ENCODE measurements at places on chromosomes 4 and X. TPM values are rescaled to one million over a fixed set of nuclear protein-coding genes. Genes with fewer than 3 reads are reported as not detected.
A peak's percentile ranks its signal among the peaks of the same experiment; 100 is the strongest.

DNA sequence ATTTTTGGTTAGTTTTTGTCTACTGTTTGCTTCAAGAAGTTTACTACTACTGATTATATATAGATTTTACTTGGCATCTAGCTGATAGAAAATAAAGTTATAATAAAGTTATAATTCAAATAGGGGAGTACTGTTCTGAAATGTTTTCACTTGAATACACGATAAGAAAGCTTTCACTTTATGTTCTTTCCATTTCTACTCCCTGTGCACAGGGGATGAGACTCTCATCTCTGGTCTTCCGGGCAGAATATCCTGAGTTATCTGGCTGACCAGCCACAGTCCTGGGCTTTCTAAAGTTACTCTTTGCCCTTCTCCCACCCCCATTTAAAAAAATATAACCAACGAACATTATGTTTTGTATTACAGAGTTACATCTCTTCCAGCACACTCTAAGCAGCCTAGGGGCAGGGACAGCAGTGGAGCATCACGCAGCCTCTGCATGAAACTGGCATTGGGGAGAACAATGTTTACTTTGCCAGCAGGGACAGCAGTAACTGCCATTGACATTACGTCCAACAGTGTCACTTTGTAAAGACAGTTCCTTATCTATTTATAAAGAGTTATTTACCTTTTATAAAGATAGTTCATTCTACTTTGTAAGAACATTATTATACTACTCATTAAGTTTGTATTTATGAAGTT, 64.3 kb downstream of the METTL14 start:
- H3K4me3 ChIP-seq, result no peak overlapping the region
- peaks cover 51% of the 10 kb centered on the region for H3K36me3 ChIP-seq
- H3K27me3 ChIP-seq, result no peaks in the 10 kb centered on the region
- H3K27ac ChIP-seq, result no peak overlapping the region
- H3K4me1 ChIP-seq, result peaks cover 7% of the 10 kb centered on the region

The HSFX4 gene
- total RNA-seq, result not detected

- no peak overlapping the region for H3K4me3 ChIP-seq
- H3K27me3 ChIP-seq, result no peaks in the 10 kb centered on the region
- no peaks in the 10 kb centered on the region for H3K4me1 ChIP-seq
- no peaks in the 10 kb centered on the region for H3K36me3 ChIP-seq
Observed at GRCh38 chr4:171441300-171441941, 371.8 kb upstream of the GALNTL6 start.

DNA sequence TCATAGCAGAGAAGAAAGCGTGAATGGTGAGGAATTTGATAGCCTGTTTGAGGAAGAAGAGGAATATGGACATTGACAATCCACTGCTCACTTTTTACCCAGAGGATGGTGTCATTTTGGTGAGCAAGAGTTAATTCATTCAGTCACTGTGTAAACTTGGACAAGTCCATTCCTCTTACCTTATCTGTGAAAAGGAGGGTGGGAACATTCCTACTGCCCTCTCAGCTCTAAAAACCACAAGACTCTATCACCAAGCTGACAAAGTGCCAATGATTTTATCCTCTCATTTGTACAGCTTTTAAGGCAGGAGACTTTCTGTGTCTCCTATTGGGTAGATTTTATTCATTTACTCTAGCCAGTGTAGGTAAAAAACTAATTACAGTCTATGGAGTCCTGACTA, 103.8 kb downstream of the LUZP4 start:
- H3K4me3 ChIP-seq, result no peak overlapping the region
- H3K36me3 ChIP-seq, result no peaks in the 10 kb centered on the region
- peak overlapping the region; percentile 41 for H3K27ac ChIP-seq
- no peaks in the 10 kb centered on the region for H3K27me3 ChIP-seq

GRCh38 chr4:139791681-139792080, 126.1 kb downstream of the MGST2 start:
- H3K27ac ChIP-seq, result no peak overlapping the region
- no peak overlapping the region for H3K4me3 ChIP-seq
- H3K36me3 ChIP-seq, result no peaks in the 10 kb centered on the region
- H3K27me3 ChIP-seq, result no peaks in the 10 kb centered on the region
- H3K4me1 ChIP-seq, result peaks cover 10% of the 10 kb centered on the region

GRCh38 chr4:109729718-109730618, at the start of gene PLA2G12A:
TSS of gene PLA2G12A (minus strand) at chr4:109730070. CDS start at chr4:109729809, 261 bp downstream.
- peak within 1 kb of the TSS; percentile 80 for H3K27ac ChIP-seq
- H3K4me1 ChIP-seq, result peaks cover 15% of the 10 kb centered on the region
- no peaks in the 10 kb centered on the region for H3K36me3 ChIP-seq
- H3K27me3 ChIP-seq, result no peaks in the 10 kb centered on the region
- peak; percentile 93 for DNase-seq
- peak within 1 kb of the TSS; percentile 76 for H3K4me3 ChIP-seq

- peak; percentile 53 for DNase-seq
- H3K36me3 ChIP-seq, result no peaks in the 10 kb centered on the region
- no peak overlapping the region for H3K4me3 ChIP-seq
- no peaks in the 10 kb centered on the region for H3K27me3 ChIP-seq
- H3K4me1 ChIP-seq, result peaks cover 15% of the 10 kb centered on the region
- H3K27ac ChIP-seq, result peak overlapping the region; percentile 64
Observed at GRCh38 chr4:15774020-15774420, 4.1 kb upstream of the CD38 start.

- no peaks in the 10 kb centered on the region for H3K27me3 ChIP-seq
- H3K36me3 ChIP-seq, result no peaks in the 10 kb centered on the region
- H3K4me3 ChIP-seq, result no peak overlapping the region
- peaks cover 6% of the 10 kb centered on the region for H3K4me1 ChIP-seq
Observed at GRCh38 chr4:85953651-85954018, 406.2 kb downstream of the MAPK10 start.

- no peak overlapping the region for H3K4me3 ChIP-seq
- no peaks in the 10 kb centered on the region for H3K27me3 ChIP-seq
- H3K27ac ChIP-seq, result no peak overlapping the region
- H3K36me3 ChIP-seq, result no peaks in the 10 kb centered on the region
Observed at GRCh38 chr4:181897935-181898334, 345.3 kb upstream of the TENM3 start.

DNA sequence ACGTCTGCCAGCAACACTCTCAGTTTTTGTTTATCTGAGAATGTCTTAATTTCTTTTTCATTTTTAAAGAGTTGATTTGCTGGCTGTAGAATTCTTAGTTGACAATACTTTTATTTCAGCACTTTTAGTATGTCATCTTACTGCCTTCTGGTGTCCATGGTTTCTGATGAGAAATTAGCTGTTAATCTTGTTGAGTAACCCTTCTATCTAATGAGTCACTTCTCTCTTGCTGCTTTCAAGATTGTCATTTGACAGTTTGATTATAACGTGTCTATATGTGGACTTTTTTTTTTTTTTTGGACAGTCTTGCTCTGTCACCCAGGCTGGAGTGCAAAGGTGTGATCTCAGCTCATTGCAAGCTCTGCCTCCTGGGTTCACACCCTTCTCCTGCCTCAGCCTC, 24.0 kb upstream of the TMEM255A start:
- H3K27ac ChIP-seq, result no peak overlapping the region
- no peaks in the 10 kb centered on the region for H3K36me3 ChIP-seq
- H3K27me3 ChIP-seq, result no peaks in the 10 kb centered on the region

GRCh38 chr4:151679231-151679630, 81.6 kb downstream of the GATB start:
- H3K27me3 ChIP-seq, result no peaks in the 10 kb centered on the region
- no peak overlapping the region for H3K27ac ChIP-seq
- H3K4me3 ChIP-seq, result no peak overlapping the region
- no peaks in the 10 kb centered on the region for H3K4me1 ChIP-seq
- DNase-seq, result no peak
- H3K36me3 ChIP-seq, result no peaks in the 10 kb centered on the region

DNA sequence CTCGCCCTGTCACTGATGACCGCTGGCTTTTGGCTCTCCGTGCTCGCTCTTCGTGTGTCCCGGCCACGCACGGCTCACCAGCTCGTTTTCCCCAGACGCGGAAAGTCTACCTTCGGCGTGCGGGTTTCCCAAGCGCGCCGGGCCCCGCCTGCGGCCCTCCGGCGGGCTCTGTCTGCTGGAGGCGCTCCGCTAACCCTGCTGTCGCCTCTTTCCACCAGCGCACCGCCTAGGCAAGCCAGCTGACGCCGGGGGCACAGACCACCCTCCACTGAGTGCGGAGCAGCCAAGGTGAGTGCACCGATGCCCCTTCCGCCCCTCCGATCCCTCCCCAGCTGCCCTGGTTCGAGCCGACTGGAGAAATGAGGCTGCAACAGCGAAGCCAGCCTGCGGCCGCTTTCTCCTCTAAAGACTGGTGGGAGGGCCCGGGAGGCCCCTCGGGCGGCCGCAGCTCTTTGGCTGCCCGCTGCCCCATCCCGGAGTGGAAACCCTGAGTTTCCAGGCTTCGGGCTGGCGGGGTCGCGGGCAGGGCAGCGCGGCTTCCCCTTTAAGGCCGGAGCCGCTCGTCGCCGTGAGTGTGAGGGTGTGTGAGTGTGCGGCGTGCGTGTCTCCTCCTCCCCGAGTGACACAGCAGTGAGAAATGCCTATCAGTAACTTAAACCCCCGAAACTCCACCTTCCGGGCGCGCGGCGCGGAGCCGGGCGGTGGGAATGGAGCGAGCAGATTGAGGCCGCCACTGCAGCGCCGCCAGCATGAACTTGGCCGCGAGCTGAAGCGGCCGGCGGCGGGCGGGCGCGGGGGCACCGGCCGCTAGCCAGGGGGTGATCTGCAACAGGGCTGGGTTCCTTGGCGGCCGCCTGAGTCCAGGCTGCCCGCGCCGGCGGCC, at the start of gene MAMLD1:
Gene MAMLD1 (plus strand): TSS at position 719 of the 883 bp plus-strand sequence. CDS start 82,200 bp downstream, outside the sequence.
- H3K4me3 ChIP-seq, result peak within 1 kb of the TSS; percentile 63
- peak; percentile 76 for DNase-seq
- peak within 1 kb of the TSS; percentile 68 for H3K27ac ChIP-seq
- H3K27me3 ChIP-seq, result peaks cover 5% of the 10 kb centered on the region
- H3K36me3 ChIP-seq, result no peaks in the 10 kb centered on the region

DNA sequence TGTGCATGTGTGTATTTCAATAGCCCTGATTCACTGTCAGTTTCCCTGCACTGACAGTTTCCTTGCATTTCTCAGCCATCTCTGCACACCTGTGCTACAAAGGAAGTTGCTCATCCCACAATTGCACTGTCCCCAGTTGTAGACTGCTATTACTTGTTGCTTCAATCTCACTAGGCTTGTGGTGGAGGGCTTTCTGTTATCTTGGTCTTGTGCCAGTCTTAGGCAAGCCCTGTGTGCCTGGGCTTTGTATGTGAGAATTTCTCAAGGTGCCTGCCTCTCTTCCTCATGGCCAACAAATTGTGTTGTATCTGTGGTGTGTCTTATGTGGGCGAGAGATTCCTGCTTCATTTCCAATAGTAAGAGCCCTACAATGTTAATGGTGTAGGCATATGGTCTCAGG, 467.4 kb downstream of the GRIA2 start:
- H3K27me3 ChIP-seq, result no peaks in the 10 kb centered on the region
- no peaks in the 10 kb centered on the region for H3K36me3 ChIP-seq
- no peak overlapping the region for H3K4me3 ChIP-seq
- no peak overlapping the region for H3K27ac ChIP-seq
- DNase-seq, result no peak

GRCh38 chr4:48175328-48175727, 41.3 kb upstream of the TXK start:
- peaks cover 5% of the 10 kb centered on the region for H3K4me1 ChIP-seq
- peaks cover 8% of the 10 kb centered on the region for H3K36me3 ChIP-seq
- no peak for DNase-seq
- H3K27ac ChIP-seq, result no peak overlapping the region
- H3K4me3 ChIP-seq, result no peak overlapping the region

DNA sequence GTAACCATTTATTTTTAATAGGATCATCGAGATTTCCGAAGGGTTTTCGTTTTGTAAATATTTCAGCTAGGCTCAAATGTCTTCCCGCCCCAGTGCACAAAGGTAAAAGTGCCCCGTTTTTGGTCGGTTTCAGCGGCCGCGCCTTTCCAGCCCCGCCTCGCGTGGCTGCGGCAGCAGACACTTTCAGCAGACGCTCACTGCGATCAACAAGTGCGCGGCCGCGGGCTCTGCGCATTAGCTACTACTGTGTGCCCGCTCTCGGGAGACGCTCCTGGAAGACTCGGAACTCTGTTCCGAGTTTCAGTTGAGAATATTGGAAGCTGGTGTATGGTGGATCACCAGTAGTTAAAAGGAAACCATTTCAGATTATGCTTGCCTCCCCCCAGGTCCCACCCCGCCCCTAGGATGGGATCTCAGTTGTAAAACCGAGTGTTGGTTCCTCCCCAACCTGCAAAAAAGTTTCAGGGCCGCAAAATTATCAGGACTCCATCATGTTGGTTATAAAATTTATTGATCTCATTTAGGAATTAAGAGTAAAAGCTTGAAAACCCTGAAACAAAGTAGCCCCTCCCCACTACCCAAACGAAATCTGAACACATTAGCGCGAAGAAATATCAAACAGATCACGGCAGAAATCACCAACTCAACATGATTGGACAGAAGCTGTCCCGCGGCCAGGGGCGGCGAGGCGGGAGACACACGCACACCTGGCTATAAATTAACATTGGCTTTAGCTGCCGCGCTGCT, 2.2 kb downstream of the SOX3 start:
- no peak overlapping the region for H3K27ac ChIP-seq
- DNase-seq, result no peak
- H3K36me3 ChIP-seq, result no peaks in the 10 kb centered on the region
- no peak overlapping the region for H3K4me3 ChIP-seq
- no peaks in the 10 kb centered on the region for H3K4me1 ChIP-seq
- peaks cover 53% of the 10 kb centered on the region for H3K27me3 ChIP-seq

DNA sequence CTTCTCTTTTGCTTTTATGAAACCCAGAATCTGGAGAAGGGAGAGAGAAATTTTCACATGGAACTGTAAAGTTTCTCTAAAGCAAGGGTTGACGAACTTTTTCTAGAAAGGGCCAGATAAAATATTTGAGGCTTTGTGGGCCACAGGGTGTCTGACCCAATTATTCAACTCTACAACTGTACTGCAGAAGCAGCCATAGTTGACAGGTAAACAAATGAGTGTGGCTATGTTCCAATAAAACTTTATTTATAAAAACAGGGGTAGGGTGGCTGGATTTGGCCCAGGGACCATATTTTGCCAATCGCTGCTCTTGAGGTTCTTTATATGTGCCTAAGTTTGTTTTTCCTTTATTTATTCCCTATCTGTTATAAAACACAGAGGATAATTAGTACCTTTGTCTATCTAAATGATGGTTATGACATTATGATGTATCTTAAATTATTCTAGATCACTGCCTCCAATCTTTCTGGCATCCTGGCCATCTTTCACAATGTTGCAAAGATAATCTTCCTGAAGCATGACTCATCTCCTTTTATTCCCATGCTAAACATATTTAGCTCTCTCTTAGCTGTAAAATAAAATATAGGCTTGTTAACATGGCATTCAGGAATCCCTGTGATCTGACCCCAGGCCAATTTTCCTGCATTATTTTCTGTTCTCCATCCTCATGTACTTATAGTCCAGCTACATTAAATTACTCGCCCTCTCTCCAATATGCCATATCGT, 106.8 kb upstream of the CBLL2 start:
- DNase-seq, result no peak
- no peaks in the 10 kb centered on the region for H3K4me1 ChIP-seq
- H3K4me3 ChIP-seq, result no peak overlapping the region
- H3K27ac ChIP-seq, result no peak overlapping the region
- no peaks in the 10 kb centered on the region for H3K36me3 ChIP-seq
- no peaks in the 10 kb centered on the region for H3K27me3 ChIP-seq

GRCh38 chr4:120688791-120689190, 233.7 kb downstream of the PRDM5 start:
- H3K36me3 ChIP-seq, result no peaks in the 10 kb centered on the region

The EGFL6 gene
- total RNA-seq, result 9.3 TPM

All from lower lobe of right lung (tissue), 2 donors.